A375 (cell line): ENCODE measurements at places on chromosomes 3 and 15. TPM values are rescaled to one million over a fixed set of nuclear protein-coding genes. Genes with fewer than 3 reads are reported as not detected.

The SMAD6 gene
- total RNA-seq, result 17.9 and 18.1 TPM in 2 replicates

The IGSF10 gene
- total RNA-seq, result 0.32 and 0.38 TPM in 2 replicates

The WDR93 gene
- 0.05 TPM in 1 of 2 replicates, not detected in the other for total RNA-seq

The POPDC2 gene
- 0.05 and 0.19 TPM in 2 replicates for total RNA-seq

The SCN5A gene
- 0.03 and 2.2 TPM in 2 replicates for total RNA-seq

The REC114 gene
- total RNA-seq, result not detected in 2 replicates

The MESP1 gene
- total RNA-seq, result 6.0 and 8.9 TPM in 2 replicates

The MB21D2 gene
- 6.0 and 6.1 TPM in 2 replicates for total RNA-seq

The UBR1 gene
- total RNA-seq, result 31.7 and 32.2 TPM in 2 replicates

The CYP8B1 gene
- 0.11 TPM in 1 of 2 replicates, not detected in the other for total RNA-seq

The CISH gene
- 0.80 and 1.1 TPM in 2 replicates for total RNA-seq

The APOD gene
- 2.3 and 2.7 TPM in 2 replicates for total RNA-seq

The HERC2 gene
- total RNA-seq, result 38.7 and 44.8 TPM in 2 replicates

The RBP2 gene
- not detected in 2 replicates for total RNA-seq

The SMCO1 gene
- not detected in 2 replicates for total RNA-seq

The DPPA4 gene
- total RNA-seq, result not detected in 2 replicates

The TMEM40 gene
- 0.08 TPM in 1 of 2 replicates, not detected in the other for total RNA-seq

The ZNF860 gene
- 2.8 and 3.6 TPM in 2 replicates for total RNA-seq

The KCNMB2 gene
- total RNA-seq, result not detected in 2 replicates

The SPATA12 gene
- 0.29 TPM in 1 of 2 replicates, not detected in the other for total RNA-seq

The GP9 gene
- not detected in 2 replicates for total RNA-seq

The PLA2G4E gene
- total RNA-seq, result not detected in 2 replicates

The PAQR5 gene
- total RNA-seq, result 0.69 and 2.2 TPM in 2 replicates

The C3orf22 gene
- total RNA-seq, result not detected in 2 replicates

The ZNF620 gene
- total RNA-seq, result 1.2 and 1.8 TPM in 2 replicates

The C3orf52 gene
- total RNA-seq, result 5.1 and 6.0 TPM in 2 replicates

The P2RY1 gene
- total RNA-seq, result 0.38 and 0.82 TPM in 2 replicates

The TMOD3 gene
- total RNA-seq, result 35.2 and 44.1 TPM in 2 replicates

The GOLGA8T gene
- total RNA-seq, result not detected in 2 replicates

The PLXNB1 gene
- total RNA-seq, result 25.6 and 29.2 TPM in 2 replicates

The MUC4 gene
- total RNA-seq, result 0.11 TPM in 1 of 2 replicates, not detected in the other

The PATL2 gene
- 0.50 and 1.6 TPM in 2 replicates for total RNA-seq

The PLSCR5 gene
- not detected in 2 replicates for total RNA-seq

The ITGA11 gene
- 1.2 and 2.6 TPM in 2 replicates for total RNA-seq

The CHRNB4 gene
- total RNA-seq, result not detected in 2 replicates

The TM4SF18 gene
- total RNA-seq, result 5.0 and 5.3 TPM in 2 replicates

The CTXN2 gene
- total RNA-seq, result not detected in 2 replicates

The ERC2 gene
- 0.53 and 0.61 TPM in 2 replicates for total RNA-seq

The HAPLN3 gene
- 11.6 and 15.1 TPM in 2 replicates for total RNA-seq

The PPIP5K1 gene
- 7.5 and 26.7 TPM in 2 replicates for total RNA-seq

The ANKRD63 gene
- 0.34 and 0.37 TPM in 2 replicates for total RNA-seq

The TLE3 gene
- total RNA-seq, result 26.4 and 31.9 TPM in 2 replicates

The GASK1A gene
- total RNA-seq, result not detected in 2 replicates

The ABI3BP gene
- 0.98 and 2.6 TPM in 2 replicates for total RNA-seq
